ENCODE measurements at places on chromosomes 12 and 14.
A peak's percentile ranks its signal among the peaks of the same experiment; 100 is the strongest.

- no peak for DNase-seq
These were observed 34.0 kb upstream of the ETV6 start for GRCh38 chr12:11615481-11615880.

- no peak for DNase-seq
These were observed 147.7 kb downstream of the CALM1 start for GRCh38 chr14:90544566-90544965.

GRCh38 chr14:96486705-96487104, 15.5 kb upstream of the PAPOLA start:
- no peak for DNase-seq

DNA sequence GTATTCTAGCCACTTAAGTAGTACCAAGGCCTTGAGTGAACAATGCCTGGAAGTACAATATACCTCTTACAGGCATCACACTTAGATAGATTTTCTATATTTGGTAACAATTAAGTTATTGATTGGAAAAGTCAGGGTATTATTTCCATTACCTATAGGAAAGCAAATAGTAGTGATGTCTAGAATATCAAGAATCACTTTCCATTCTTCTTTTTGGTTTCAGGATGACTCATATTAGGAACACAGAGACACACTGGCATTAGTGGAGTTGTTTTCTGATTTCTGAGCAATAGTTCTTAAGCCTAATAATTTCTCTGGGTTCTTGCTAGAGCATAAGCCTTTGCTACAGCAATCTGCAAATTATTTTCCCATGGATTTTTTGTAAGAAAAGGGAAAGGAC, 1640.0 kb upstream of the SEL1L start:
- no peak for DNase-seq

DNA sequence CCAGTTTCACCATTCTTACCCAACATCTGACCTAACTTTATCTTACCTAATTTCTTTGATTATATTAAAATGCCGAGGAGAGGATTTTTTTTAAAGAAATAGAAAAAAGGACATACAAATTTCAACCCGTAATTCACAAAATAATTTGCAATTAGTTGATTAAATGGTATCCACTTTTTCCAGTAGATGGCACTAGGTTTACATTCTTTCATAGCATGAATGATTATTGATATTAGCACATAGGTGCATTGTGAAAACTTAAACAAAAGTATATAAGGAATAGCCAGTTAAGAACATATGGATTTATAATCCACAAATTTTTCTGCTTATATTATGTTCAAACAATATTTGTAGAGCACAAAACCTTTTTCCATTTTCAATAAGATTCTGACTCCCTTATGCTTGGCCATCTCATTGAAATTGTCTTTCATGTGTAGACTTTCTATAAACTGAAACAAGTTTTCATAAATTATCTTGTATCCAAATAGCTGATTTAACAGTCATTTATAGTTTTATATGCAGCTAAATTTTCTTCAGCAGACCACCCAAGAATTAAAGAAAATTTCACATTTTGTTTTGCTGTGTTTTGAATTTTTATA, 35.3 kb downstream of the MSRB3 start:
- no peak for DNase-seq

DNA sequence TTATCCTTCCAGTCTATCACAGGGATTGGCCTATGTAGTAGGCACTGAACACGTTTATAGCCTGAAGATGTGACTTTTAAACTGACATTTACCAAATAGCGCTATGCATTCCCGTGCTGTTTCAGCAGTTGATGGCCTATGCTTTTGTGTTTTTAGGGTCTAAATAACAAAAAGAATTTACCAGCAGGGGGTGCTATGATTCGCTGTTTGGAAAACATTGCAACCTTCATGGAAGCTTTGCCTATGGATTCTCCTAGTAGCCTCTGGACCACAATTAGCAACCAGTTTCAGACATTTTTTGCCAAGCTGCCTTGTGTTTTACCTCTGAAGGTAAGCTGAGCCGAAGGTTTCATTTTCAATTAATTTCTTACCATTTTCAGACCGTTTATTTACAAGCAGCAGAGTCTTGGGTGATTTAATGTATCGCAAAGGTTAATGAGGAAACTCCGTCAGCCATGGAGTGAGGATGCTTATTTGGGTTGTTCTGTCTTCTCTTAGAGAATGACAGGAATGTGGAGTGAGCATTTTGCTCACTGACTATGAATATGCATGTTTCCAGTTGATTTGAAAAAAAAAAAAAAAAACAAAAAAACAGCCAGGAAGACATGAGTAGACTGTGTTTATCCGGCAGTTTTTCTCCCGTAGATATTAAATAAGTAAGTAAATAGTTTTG, 133.1 kb downstream of the PRIMA1 start:
- no peak for DNase-seq

DNA sequence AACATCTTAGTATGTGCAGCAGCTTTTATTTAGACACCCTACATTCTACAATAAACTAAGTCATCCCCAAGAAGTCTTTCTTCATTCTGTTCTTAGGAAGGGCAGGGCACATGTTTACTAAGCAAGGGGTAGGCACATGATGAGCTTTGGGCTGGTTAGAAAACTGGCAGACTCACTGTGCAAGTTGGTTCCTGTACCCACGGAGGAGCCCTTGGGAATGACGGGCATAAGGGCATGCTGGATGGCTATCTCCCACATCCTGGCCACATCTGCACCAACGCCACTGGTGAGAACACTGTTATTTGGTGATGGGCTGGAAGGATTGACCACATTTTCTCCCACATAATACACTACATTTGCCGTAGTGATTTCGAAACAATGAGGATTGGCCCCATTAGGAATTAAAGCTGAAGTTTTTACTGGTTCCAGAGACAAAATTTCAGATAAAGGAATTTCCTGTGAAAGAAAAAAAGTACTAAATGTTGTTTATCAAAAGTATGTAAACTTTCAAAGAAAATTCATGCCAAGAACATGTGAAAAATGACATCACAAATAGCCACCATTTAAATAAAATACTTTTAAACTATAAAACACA, 297.0 kb downstream of the PRKD1 start:
- DNase-seq, result no peak

DNA sequence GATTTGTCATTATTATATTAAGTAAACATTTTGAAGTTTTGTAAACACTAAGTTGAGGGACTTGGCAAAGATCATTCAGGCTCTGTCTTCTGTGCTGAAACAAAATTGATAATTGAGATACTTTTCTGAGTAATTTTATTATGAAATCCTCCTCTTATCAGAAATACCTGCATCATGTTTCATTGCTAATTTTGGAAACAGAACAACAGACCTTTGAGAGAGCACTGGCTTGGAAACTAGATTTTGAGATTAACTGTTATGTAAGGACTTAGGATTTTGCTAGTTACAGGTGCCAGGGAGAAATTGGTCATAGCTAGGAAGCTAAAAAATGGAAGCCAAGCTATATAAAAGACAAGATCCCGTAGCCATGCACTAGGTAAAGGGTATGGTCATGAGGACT, 201.7 kb upstream of the DCN start:
- DNase-seq, result no peak

- no peak for DNase-seq
These were observed 17.1 kb downstream of the DNAL1 start for GRCh38 chr14:73661872-73662271.

- DNase-seq, result no peak
These were observed 168.1 kb downstream of the SLC38A4 start for GRCh38 chr12:46657453-46658411.

GRCh38 chr14:90487031-90487430, 90.2 kb downstream of the CALM1 start:
- DNase-seq, result no peak

GRCh38 chr12:103050273-103050672, 92.8 kb downstream of the ASCL1 start:
- DNase-seq, result no peak

- no peak for DNase-seq
These were observed 460.8 kb downstream of the BCAT1 start for GRCh38 chr12:24488091-24488596.

DNA sequence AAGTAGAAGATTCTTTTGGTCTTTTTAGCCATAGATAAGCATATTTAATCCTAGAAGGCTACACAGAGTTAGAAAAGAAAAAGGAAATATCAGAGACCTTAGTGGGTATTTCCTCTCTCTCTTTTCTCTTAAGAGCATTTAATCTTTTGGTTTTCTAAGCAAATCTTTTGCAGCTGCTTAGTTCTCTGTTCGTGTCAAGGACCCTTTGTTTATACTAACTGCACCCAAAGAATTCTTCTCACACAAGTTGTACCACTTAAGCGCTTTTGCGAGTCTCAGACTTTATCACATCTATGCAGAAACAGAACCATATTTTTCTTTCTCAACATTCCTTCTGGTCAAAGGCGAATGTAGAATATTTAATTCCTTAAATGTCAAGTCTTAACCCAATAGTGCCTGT, 17.9 kb upstream of the NID2 start:
- no peak for DNase-seq

GRCh38 chr12:113537046-113537750, 65.5 kb upstream of the LHX5 start:
- DNase-seq, result no peak

DNA sequence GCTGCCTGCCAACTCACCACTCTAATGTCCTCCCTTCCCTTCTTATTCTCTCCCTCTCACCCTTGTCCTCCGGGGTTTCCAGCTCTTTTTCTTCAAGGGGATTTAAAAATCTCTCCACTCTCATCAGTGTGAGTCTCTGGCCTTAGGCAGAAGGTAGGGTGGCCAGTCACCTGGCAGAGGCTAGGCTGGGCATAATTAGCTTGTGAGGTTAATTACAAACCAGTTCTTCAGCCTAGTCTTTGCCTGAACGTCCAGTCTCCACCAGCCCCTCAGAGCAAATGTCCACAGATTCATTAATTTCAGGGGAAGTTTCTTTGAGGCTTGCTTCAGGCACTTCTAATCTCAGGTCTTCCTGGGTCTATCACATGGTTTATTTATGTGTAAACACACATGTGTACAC, 6.7 kb downstream of the KRT7 start:
- DNase-seq, result no peak

GRCh38 chr14:51022769-51023168, 72.1 kb downstream of the TRIM9 start:
- no peak for DNase-seq

GRCh38 chr12:57738661-57739237, at the start of gene AGAP2:
Gene AGAP2, minus strand, starts transcription at chr12:57738742. Its CDS starts 496 bp downstream, at chr12:57738246.
- no peak for DNase-seq

- DNase-seq, result no peak
These were observed 45.7 kb downstream of the LMO3 start for GRCh38 chr12:16560273-16560672.

DNA sequence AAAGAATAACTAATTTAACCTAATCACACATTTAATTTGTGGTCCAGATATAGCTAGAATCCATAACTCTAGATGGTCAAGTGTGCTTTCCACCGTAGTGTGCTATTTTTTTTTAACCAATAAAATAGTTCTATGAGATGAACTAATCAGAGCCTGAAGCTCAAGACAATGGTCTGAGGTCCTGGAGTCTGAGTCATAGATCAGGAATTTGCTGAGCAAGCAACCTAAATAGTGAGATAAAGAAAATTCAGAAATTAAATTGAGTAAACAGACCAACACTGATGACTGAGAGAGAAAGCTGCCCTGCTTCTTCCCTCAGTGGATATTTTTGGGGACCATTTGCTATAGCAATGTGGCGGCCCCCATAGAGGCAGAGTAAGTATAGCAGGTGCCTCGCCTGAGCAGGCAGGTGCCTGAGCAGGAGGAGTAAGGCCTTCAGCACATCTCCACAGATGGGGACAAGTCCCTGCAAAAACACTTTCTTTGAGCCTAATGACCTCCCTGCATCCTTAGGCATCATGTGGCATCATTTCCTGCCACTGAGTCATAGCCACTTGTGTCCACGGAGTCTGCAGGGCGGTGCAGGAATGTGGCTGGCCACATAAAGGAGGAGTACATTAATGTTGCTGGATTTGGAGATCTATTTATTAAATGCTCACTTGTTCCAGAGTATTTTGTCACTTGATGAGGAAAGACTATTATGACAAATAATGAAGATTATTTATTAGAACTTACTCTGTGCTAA, 13.9 kb upstream of the CLEC4E start:
- no peak for DNase-seq

DNA sequence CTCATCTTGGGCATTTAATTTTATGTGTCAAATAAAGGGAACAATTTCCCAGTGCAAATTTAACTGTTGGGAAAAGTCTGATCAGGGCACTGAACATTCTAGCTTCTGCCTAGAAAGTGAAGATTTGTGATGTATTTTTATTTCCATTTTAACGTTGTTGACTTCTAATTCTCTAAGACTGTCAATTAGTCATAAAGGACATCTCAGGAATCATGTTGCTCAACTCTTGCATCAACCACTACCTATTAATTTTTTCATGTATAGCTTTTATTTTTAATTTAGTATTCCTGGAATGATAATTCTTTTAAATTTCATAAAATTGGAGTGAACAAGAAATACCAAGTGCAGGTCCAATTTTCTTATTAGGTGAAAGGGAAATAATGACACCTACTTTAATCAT, 87.9 kb upstream of the METAP2 start:
- DNase-seq, result no peak

- no peak for DNase-seq
These were observed 147.5 kb downstream of the SLC38A6 start for GRCh38 chr14:61128382-61129167.

DNA sequence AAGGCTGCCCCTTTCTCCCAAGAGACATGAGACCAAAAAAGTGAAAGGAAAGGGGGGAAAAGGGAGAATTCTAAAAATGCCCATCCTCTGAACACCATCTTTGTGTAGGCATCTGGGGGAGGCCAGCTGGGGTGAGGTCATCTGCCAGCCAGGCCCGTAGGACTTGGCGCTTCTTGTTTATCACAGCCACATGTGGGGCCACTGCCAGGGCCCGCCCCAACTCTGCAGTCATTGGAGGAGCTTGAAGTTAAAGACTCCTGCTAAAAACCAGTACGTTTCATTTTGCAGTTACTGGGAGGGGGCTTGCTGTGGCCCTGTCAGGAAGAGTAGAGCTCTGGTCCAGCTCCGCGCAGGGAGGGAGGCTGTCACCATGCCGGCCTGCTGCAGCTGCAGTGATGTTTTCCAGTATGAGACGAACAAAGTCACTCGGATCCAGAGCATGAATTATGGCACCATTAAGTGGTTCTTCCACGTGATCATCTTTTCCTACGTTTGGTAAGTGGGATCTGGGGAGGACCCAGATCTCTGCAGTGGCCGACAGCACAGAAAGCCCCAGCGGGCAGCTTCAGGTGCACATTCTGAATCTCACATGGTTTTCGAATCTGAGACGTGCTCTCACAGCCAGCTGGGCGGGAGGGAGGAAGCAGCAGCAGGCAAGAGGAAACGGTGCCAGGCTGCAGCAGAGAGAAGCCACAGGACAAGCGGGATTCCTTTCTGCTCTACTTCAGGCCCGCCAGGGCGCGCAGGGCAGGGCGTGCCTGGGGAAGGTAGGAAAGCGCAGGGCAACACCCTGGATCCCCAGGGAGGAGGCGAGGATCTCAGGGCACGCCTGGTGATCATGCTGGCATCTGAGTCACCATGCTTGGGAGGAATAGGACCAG, at the start of gene P2RX7:
TSS of gene P2RX7 (plus strand) at position 276 of the 881 bp plus-strand sequence. CDS start at position 371, 95 bp downstream.
- peak; percentile 69 for DNase-seq

GRCh38 chr12:72293701-72294100, 21.5 kb downstream of the TRHDE start:
- no peak for DNase-seq

GRCh38 chr12:113334786-113335539, at the start of gene SLC8B1:
Gene SLC8B1, minus strand, starts transcription at chr12:113335109. Its CDS starts 2,231 bp downstream, at chr12:113332878.
- peak; percentile 84 for DNase-seq

- DNase-seq, result no peak
These were observed 117.4 kb upstream of the SOX5 start for GRCh38 chr12:24066865-24067264.

GRCh38 chr14:96160913-96161310, 43.7 kb upstream of the BDKRB2 start:
- DNase-seq, result no peak
